Pancreas (tissue), 10 donors: ENCODE measurements at places on chromosomes 1 and 21. TPM values are rescaled to one million over a fixed set of nuclear protein-coding genes. Genes with fewer than 3 reads are reported as not detected.
A peak's percentile ranks its signal among the peaks of the same experiment; 100 is the strongest.

GRCh38 chr1:49293016-49293415 lies 516.3 kb upstream of the BEND5 start:
- no peaks in the 10 kb centered on the region for H3K27me3 ChIP-seq
- peak; percentile 2 for DNase-seq
- H3K4me3 ChIP-seq = no peak overlapping the region

DNA sequence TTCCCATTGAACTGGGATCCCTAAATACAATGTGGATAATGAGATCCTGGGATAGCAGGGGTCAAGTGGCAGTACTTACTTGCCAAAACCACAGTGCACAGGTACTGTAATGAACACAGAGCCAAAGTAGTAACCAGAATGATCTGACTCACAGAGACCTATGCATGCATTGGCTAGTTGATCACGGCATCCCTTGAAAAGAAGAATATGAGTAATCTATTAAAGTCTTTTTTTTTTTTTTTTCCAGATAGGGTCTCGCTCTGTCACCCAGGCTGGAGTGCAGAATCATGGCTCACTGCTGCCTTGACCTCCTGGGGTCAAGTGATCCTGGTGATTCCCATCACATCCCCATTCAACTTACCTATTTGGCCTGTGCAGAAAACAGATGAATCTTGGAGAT lies 29.4 kb upstream of the EIF4G3 start:
- no peaks in the 10 kb centered on the region for H3K27me3 ChIP-seq
- no peak overlapping the region for H3K27ac ChIP-seq
- no peak overlapping the region for H3K4me3 ChIP-seq
- no peak for DNase-seq
- no peaks in the 10 kb centered on the region for H3K36me3 ChIP-seq
- H3K4me1 ChIP-seq = no peaks in the 10 kb centered on the region

CYP4Z1 gene
- 0.30 TPM for polyA plus RNA-seq

- H3K27ac ChIP-seq = peak overlapping the region; percentile 6
- no peak overlapping the region for H3K4me3 ChIP-seq
- no peaks in the 10 kb centered on the region for H3K36me3 ChIP-seq
- no peak for DNase-seq
These were observed 126.4 kb downstream of the TENT5C start for GRCh38 chr1:117732065-117732797.

NEGR1 gene
- polyA plus RNA-seq = 3.7 TPM

DNA sequence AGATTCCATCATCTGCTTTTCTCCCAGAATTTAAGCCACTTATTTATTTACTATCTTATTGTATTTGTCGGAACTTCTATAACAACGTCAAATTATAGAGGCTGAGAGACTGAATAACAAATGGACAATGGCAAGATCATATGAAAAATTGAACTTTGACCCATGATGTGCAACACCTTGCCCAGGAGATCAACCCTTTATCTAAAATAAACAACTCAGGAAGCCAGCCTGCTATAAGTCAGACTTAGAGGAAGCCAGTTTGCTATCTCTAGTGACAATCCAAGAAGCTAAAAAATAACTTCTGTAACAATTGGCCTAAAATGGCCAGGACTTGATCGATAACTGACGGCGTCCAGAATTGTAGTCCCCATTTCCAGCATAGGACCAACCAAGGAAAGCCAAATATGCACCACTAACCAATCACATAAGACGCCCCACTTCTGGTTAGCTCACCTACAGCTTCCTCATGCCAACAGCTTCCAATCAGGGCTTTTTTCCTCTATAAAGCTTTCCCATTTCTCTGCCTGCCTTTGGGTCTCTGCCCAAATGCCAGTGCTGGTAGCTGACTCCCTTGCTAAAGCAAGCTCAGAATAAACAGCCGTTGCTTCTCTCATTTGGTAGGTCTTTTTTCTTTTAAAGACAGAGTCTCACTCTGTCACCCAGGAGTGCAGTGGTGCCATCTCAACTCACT lies 28.5 kb downstream of the ANP32E start:
- H3K4me1 ChIP-seq = no peaks in the 10 kb centered on the region
- no peaks in the 10 kb centered on the region for H3K27me3 ChIP-seq
- no peaks in the 10 kb centered on the region for H3K36me3 ChIP-seq
- no peak overlapping the region for H3K4me3 ChIP-seq
- no peak overlapping the region for H3K27ac ChIP-seq
- no peak for DNase-seq

DNA sequence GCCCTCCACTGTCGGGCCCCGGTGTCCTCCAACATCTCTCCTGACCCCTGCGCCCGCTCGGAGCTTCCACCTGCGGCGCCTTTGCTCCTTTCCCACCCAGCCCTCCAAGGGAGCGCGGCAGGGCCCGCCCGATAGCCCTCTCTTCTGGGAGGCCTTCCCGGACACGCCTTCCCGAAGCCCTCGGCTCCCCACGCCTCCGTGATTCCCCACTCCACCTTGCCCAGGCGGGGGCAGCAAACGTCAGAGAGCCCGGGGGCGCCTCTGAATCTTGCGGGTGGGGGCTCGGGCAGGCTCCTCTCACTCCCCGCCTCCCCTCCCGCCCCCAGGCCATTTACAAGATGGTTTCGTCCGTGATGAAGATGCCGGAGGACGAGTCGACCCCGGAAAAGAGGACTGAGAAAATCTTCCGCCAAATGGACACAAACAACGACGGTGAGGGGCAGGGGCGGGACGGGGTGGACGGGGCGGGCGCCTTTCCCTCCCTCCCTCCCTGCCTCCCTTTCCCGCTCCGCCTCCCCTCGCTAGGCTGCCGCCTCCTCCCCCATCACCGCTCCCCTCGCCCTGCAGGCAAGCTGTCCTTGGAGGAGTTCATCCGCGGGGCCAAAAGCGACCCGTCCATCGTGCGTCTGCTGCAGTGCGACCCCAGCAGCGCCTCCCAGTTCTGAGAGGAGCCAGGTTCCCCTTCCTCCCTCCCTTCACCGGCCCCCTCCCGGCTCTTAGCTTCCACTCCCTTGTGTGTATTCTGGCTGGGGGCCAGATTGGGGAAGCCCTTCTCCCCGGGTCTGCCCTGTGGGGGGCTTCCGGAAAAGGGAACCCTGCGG lies 7.1 kb downstream of the HPCA start:
- H3K27ac ChIP-seq = no peak overlapping the region
- H3K27me3 ChIP-seq = no peaks in the 10 kb centered on the region
- H3K4me1 ChIP-seq = peaks cover 4% of the 10 kb centered on the region
- peak overlapping the region; percentile 22 for H3K4me3 ChIP-seq

DNA sequence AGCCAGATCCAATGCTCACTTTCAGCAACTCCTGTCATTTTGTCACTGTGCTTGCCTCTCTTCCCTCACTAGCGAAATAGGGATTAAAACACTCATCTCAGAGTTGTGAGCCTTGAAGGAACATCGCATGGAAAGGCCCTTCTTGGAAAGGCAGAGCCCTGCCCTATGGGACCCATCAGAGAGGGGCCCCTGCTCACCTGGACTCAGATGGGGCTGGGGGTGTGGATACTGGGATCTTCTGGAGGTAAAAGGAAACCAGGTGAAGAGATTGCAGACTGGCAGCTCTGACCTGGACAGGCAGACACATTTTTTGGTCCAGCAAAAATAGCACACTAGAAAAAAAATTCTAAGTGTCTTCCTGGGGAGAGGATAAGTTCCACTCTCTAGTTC lies 54.2 kb upstream of the EPS8L3 start:
- no peak overlapping the region for H3K27ac ChIP-seq
- no peaks in the 10 kb centered on the region for H3K36me3 ChIP-seq
- no peaks in the 10 kb centered on the region for H3K27me3 ChIP-seq
- H3K4me3 ChIP-seq = no peak overlapping the region
- H3K4me1 ChIP-seq = no peaks in the 10 kb centered on the region
- no peak for DNase-seq

NTRK1 gene
- 1.1 TPM for polyA plus RNA-seq

DNA sequence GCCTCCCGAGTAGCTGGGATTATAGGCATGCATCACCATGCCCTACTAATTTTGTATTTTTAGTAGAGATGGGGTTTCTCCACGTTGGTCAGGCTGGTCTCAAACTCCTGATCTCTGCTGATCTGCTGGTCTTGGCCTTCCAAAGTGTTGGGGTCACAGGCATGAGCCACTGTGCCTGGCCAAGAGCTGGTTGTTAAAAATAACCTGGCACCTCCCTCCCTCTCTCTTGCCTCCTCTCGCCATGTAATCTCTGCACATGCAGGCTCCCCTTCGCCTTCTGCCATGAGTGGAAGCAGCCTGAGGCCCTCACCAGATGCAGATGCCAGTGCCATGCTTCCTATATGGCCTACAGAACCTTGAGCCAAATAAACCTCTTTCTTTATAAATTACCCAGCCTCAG lies 74.7 kb upstream of the TLR5 start:
- no peak overlapping the region for H3K27ac ChIP-seq
- H3K4me3 ChIP-seq = no peak overlapping the region
- no peaks in the 10 kb centered on the region for H3K4me1 ChIP-seq
- no peaks in the 10 kb centered on the region for H3K27me3 ChIP-seq
- no peak for DNase-seq

DCST2 gene
- 3.9 TPM for polyA plus RNA-seq

EXO1 gene
- polyA plus RNA-seq = 0.19 TPM

DNA sequence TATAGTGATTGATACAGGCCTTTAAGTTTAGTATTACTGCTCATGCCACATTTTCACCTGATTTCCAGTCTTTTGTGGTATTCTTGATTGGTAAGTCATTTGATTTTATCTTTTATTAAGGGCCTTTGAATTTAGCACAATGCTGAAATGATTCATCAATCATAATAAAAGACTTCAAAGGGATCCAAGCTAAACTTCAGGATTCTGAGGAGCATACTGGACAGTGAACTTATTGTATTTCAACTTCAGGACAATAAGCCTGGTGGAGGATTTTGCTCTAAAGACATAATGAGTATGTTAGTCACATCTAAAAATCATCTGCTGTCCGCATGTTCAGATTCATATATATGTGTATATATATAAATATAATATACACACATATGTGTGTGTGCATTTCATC lies 233.3 kb downstream of the SETD4 start:
- no peak for DNase-seq
- no peak overlapping the region for H3K4me3 ChIP-seq
- no peaks in the 10 kb centered on the region for H3K4me1 ChIP-seq
- no peaks in the 10 kb centered on the region for H3K36me3 ChIP-seq
